CD8-positive, alpha-beta T cell (primary cell): ENCODE measurements at places on chromosomes 12 and 14.

DNA sequence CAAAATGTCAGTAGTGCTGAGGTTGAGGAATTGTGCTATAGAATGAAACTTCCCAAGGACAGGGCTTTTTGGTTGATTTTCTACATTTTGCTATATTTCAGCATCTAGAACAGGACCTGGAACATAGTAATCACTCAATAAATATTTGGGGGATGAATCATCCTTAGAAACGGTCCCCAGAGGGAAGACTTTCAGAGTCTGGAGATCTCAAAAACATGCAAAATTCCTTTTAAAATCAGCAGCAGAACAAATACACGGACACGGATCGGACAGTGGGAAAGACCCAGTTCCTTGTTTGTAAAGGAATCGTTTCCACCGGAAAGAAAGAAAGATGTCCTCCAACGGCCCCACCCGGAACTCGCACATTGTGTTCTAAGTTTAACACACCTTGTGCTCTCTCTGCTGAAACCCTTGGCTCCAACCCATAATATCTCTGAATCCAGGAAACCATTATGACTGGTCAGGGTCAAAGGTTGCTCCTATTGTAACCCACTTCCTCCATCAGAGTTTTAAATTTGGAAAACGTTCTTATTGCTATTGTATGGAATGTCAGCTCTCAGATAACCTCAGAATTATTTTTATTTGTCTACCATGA, 617.2 kb downstream of the MED13L start:
- DNase-seq, result no peak

DNA sequence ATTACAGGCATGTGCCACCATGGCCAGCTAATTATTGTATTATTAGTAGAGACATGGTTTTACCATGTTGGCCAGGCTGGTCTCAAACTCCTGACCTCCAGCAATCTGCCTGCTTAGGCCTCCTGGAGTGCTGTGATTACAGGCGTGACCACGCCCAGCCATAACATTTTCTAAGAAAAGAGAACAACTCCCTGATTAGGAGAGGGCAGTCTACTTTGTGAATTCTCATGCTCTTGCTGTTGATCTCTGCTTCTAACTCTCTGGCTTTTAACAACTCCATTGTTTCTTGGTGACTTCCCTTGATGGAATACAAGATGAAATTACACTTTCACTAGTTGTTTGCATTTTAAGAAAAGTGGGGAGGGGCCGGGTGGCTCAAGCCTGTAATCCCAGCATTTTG, 33.6 kb downstream of the SSH1 start:
- DNase-seq, result no peak

- DNase-seq, result no peak
Measured at GRCh38 chr14:54294802-54295201, 102.0 kb upstream of the CDKN3 start.

DNA sequence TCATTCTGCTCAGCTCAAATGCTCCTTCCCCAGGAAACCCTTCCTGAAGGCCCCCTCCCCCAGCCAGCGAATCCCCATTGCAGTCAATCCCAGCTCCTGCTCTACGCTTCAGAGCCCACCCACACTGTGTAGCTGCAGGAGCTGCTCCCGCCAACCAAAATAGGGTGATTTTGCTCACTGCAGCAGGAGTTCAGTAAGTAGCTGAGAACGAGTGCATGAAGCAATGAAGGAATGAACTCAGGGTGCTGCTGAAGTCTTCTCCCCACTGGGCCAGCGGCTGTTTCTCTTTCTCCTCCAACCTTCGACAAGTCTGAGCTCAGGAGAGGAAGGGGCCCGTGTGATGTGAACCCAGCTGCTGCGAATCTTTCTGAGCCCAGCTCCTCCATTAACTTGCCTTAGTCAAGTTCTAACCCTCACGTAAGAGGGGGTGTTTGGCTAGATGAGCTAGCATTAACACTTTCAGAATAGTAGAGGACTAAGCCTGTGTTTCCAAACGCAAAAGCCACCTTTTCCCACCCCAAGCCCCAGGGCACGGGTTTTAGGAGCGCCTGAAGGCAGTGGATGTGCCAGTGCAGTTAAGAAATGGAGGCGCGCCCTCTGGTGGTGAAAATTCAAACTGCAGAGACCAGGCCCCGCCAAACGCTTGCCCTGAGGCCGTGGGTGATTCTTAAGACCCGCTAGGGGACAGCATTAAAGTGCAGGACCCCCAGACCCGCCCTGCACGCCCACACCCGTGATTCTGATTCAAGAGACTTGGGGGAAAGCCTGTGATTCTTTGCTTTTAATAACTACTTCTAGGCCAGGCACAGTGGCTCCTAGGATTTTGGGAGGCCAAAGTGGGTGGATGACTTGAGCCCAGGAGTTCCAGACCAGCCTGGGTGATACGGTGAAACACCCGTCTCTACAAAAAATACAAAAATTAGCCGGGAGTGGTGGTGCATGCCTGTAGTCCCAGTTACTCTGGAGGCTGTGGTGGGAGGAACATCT, 11.9 kb upstream of the SERPINA4 start:
- peak; percentile 51 for DNase-seq

GRCh38 chr12:42759622-42760273, 170.2 kb upstream of the PRICKLE1 start:
- DNase-seq, result no peak

- no peak for DNase-seq
Measured at GRCh38 chr12:124097701-124098100, 124.7 kb downstream of the ZNF664 start.

DNA sequence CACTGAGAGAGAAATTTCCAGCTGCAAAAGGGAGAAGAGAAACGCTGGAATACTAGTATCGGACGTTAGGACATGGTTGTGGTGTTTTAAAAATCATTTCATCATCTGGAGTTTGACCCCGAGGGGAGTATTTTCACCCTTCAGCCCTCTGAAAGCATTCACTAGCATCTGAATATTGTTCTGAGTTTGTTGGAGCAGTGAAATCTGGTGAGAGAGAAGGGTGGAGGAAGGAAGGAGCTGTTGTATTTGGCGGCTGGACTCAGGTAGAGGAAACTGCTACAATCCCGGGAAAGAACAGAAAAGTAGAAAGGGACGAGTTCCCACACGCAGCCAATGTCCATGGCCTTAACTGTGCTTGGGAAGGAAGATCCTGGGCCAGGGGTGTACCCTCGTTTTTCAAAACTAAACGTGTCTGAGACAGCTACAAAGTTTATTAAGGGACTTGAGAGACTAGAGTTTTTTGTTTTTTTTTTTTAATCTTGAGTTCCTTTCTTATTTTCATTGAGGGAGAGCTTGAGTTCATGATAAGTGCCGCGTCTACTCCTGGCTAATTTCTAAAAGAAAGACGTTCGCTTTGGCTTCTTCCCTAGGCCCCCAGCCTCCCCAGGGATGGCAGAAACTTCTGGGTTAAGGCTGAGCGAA, 896 bp upstream of the CDKN1B start:
- no peak for DNase-seq

GRCh38 chr14:47044841-47045240, 393.3 kb upstream of the RPL10L start:
- DNase-seq, result no peak

- no peak for DNase-seq
Measured at GRCh38 chr12:12445165-12445881, 88.4 kb downstream of the BORCS5 start.

DNA sequence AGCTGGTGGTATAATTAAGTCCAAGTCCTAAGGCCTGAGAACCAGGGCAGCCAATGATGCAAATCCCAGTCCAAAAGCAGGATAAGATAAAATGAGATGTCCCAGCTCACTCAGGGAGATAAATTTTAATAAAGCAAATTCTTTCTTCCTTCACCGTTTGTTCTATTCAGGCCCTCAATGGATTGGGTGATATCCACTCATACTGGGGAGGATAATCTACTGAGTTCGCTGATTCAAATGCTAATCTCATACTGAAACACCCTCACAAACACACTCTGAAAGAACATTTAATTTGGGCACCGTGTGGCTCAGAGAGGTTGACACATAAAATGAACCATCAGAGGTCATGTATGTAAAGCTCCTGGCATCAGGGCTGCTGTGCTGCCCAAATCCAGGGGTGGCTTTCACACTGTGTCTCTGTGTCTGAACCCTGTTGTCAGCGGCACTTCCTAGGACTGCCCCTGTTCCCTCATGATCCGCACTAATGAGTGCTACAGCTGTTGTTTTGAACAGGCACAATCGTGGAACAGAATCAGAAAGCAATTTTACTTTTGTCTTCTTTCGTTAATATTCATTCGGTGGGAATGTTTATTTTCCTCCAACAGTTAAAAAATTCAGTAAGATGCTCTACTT, 428.5 kb upstream of the FBXO33 start:
- no peak for DNase-seq

GRCh38 chr12:96143392-96143791, 50.8 kb upstream of the ELK3 start:
- DNase-seq, result no peak

- DNase-seq, result peak; percentile 57
Measured at GRCh38 chr14:77086017-77086727, 11.9 kb upstream of the CIPC start.
